ENCODE measurements at places on chromosomes 7 and 10.

- no peak for DNase-seq
Observed at GRCh38 chr7:44292420-44292817, 33.0 kb downstream of the CAMK2B start.

GRCh38 chr10:103276896-103277712, at the start of gene INA:
TSS of gene INA (plus strand) at chr10:103277138. CDS start at chr10:103277212, 74 bp downstream.
- DNase-seq: peak; percentile 79

- no peak for DNase-seq
Observed at GRCh38 chr10:50605269-50605950, 18.3 kb downstream of the SGMS1 start.

- DNase-seq: no peak
Observed at GRCh38 chr7:18225067-18225466, 197.4 kb upstream of the PRPS1L1 start.

GRCh38 chr10:48655411-48656240, 29.0 kb upstream of the WDFY4 start:
- no peak for DNase-seq

DNA sequence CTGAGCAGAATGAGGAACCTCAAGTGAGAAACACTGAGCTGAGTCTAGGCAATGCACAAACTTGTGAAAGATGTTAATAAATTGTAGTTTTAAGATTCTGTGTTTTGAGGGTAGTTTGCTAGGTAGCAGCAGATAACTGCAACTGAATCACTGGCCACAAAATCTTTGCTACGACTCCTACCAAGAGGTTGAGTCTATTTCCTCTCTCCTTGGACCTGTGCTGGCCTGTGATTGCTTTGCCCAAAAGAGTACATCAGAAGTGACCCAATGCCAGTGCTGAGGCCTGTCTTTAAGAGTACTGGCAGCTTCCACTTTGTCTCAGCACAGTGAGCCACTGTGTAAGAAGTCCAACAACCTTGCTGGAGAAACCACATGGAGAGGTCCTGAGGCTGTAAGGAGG, 11.9 kb upstream of the TSPAN13 start:
- no peak for DNase-seq

GRCh38 chr10:69576334-69577011, 3.3 kb upstream of the NEUROG3 start:
- no peak for DNase-seq

GRCh38 chr10:2978111-2978510, 89.2 kb upstream of the PFKP start:
- DNase-seq: no peak

- DNase-seq: no peak
Observed at GRCh38 chr10:30825495-30825894, 195.9 kb upstream of the LYZL2 start.

GRCh38 chr7:1912593-1913465, 242.8 kb downstream of the ELFN1 start:
- DNase-seq: no peak

DNA sequence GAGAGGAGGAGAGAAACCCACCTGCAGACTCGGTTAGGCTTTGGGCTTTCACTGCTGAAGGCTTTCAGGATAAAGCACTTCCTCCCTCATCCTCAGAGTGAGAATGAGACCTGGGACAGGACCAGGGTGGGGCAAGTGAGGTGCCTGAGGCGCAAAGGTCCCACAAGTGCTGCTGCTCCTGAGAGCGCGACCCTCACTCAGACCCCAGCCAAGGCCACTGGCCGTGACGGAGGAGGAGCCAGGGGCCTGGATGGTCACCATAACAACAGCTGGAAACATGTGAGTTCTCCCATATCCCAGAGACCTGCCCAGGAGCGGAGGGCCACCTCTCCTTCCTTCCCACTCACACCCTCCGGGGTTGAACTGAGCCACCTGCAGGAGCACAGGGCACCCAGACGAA, 46.9 kb upstream of the MKRN1 start:
- no peak for DNase-seq

DNA sequence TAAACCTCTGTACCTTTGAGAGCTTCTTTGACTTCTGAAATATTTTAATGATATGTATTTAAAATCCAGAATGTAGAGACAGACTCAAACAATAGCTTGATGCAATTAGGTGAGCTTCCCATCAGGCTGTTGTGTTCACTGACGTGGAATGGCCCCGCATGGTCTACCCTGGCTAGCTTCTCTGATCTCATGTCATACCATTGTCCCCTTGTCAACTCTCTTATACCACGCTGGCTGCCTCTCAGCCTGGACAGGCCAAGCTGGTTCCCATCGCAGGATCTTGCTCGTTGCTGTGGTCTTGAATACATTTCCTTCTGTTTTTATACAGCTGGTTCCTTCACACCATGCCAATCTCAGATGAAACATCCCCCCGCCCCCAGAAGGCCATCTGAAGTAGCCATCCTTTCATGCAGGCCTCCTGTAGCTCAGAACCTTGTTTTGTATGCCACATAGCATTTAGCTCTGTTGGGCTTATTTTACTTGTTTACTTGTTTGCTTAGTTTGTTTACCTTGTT, 84.2 kb downstream of the FANK1 start:
- DNase-seq: no peak

DNA sequence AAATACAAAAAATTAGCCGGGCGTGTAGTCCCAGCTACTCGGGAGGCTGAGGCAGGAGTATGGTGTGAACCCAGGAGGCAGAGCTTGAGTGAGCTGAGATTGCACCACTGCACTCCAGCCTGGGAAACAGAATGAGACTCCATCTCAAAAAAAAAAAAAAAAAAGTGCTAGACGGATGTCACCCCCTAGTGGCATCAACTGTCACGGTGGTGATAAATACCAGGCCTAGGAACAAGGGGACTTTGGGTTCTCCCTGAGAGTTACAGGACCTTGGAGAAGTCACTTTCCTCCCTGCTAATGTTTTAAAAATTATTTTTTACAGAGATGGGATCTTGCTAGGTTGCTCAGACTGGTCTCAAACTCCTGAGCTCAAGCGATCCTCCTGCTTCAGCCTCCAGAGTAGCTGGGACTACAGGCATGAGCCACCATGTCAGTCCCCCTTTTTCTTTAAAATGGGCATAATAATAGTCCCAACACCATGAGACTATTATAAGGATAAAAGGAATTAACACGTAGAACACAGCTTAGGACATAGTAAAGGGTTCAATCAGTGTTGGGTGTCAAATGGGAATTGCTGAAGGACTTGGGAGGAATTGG, 2.6 kb upstream of the TMEM130 start:
- DNase-seq: no peak

DNA sequence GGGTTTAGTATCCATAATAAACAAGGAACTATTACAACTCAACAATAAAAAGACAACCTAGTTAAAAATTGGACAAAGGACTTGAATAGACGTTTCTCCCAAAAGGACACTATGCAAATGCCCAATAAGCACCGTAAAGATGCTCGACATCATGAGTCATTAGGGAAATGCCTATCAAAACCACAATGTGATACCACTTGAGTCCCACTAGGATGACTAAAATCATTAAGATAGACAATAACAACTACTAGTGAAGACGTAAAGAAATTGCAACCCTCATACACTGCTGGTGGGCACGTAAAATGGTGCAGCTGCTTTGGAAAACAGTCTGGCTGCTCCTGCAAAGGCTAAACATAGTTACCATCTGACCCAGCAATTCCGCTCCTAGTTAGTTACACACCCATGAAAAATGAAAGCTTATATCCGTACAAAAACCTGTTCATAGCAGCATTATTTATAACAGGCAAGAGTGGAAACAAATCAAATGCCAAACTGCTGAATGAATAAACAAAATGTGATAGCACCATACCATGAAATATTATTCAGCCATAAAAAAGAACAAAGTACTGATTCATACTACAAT, 17.3 kb downstream of the CCDC3 start:
- DNase-seq: no peak

DNA sequence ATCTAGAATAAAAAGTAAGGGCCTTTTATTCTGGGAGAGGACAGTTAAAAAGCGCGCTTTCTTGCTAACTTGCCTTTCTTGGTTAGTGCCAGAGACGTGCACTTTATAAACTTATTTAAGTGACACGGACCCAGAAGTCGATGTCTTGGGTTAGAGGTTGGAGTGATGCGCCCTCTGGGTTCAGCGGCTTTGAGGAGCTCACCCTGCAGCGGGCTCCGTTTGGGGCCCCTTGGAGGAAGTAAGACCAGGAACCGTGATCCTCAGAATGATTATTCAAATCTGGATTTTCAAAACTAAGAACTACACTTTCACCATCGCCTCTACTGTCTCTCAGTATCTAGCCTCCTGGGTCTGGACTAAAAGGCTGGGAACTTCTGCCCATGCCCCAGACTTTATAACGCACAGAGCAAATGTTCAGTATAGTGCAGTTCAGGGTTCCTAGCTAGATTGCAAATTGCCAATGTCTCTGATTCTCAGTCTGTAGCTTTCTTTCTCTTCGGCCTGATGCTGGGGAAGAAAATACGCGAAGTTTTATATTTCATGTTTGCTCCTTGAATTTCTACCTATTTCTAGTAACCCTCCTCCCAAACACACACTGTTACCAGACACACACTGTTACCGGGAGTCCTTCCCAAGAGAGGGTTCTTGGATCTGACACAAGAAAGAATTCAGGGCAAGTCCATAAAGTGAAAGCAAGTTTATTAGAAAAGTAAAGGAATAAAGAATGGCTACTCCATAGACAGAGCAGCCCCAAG, 18.6 kb upstream of the SMO start:
- no peak for DNase-seq

DNA sequence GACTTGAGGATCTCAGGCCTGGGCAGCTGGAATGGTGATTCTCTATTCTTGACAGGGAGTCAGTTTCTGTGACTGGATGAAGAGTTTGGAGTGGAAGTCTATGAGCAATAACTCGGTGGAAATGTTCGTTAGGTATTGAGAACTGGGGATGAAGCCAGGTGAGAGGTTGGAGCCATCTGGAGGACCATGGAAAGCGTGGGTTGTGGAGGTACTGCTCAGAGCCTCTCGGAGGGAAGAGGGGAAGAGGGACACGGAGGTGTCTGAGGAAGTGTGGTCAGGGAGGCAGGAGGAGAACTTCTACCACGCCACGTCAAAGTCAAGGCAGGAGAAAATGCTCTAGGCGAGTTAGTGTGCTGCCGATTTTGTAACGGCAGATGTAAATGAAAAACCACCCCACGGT, 430.7 kb downstream of the DPP6 start:
- DNase-seq: no peak

DNA sequence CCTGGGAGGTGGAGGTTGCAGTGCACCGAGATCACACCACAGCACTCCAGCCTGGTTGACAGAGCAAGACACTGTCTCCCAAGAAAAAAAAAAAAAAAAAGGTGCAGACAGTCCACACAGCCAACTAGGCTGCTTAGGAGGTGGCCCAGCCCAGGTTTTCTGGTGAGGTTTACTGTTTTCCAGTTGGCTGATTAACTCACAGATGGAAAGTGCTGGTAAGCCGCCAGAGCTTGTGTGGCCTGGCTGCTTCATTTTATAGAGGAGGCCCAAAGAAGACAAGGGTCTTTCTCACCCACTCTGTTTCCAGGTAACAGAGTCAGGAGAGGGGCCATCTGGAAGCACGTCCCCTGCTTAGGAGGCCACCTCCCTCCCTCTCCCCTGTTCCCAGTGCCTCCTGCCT, 6.2 kb downstream of the RHBDD2 start:
- no peak for DNase-seq

DNA sequence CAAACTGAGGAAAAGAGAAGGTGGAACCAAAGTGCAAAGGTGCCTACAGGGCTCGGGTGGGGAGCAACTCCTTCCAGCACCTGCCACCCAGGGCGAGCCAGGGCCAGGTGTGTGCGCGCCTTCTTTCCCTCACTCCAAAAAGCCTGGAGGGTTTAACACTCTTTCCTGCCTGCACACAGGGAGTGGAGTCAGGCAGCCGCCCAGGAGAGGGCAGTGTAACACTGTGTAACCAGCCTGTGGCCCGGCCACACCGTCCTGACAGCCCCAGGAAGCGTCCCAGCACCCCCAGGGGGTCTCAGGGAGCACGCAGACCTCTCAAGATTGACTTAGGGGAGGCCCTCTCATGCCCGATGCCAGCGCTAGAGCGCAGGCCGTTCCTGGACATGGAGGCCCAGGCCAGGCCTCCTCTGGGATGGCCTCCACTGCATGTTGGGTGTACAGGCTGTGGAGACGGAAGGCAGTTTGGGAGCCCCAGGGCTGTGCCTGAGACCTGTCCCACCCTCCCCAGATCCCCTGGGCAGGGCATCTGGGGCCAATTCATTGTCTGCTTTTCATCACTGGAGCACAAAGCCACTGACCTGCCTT, 13.4 kb downstream of the BRI3 start:
- DNase-seq: peak; percentile 84

GRCh38 chr10:119597405-119598186, 832 bp upstream of the TIAL1 start:
- DNase-seq: no peak

- no peak for DNase-seq
Observed at GRCh38 chr10:58189269-58189668, 78.4 kb downstream of the IPMK start.

- no peak for DNase-seq
Observed at GRCh38 chr7:115721293-115722217, 309.0 kb downstream of the TFEC start.

DNA sequence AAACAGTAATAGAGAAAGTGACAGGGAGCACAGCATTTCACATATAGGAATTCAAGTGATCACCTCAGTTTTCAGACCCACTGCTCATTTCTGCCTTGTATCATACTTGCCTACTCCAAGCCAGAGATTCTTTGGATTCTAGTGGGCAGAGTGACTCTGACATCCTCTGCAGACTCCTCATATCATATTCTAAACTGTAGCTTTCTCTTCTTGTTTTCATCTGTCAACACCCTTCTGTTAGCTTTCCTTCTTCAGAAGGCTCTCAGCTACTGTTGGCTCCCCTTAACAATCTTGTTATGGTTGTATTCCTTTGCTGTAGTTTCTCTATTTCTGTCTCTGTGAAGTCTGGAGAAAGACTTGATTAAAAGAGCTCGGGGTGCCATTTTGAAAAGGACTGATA, 120.5 kb downstream of the CTNNA3 start:
- no peak for DNase-seq

GRCh38 chr7:24786306-24786705, 29.0 kb upstream of the GSDME start:
- no peak for DNase-seq

DNA sequence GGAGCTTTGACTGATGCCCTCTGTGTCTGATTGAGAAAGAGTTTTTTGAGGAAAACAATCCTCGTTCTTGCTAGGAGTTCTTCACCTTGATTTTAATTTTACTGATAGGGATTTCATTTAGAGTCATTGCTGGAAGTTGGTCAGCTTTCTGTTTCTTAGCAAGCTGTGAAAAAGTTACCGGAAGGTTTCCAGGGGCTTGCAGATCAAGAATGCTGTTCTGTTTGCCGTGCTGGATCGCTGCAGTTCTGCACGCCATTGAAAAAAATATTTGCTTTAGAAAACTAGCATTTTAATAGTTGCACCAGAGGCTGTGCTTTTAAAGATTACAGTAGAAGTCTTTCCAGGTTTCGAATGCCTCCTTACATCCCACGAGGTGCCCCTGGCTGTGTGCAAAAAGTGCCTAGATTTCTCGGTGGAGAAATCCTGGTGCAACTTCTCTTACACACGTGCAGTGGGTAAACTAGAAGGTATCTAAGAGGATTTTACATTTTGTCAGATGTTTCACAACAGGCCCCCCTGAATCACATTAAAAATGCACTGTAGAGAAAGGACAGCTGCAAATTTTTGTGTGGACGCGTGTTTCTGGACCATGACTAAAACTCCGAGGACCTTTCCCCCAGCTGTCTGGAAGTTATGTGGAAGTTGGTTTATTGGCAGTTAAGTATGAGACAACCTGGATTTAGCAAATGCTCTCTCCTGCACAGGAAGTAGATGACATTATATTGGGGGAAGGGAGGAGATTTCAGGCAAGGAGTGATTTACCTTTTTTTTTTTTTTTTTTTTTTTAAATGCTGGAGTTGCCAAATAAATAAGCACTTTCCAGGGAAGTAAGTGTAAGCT, 5.8 kb downstream of the TCF7L2 start:
- no peak for DNase-seq
